Naive thymus-derived CD8-positive, alpha-beta T cell (primary cell): ENCODE measurements at places on chromosomes 7 and 10. TPM values are rescaled to one million over a fixed set of nuclear protein-coding genes. Genes with fewer than 3 reads are reported as not detected.

Gene DGKB
- not detected for polyA plus RNA-seq

Gene CALCR
- polyA plus RNA-seq: not detected

Gene TMEM209
- polyA plus RNA-seq: 40.8 TPM

Gene SFTPA1
- not detected for polyA plus RNA-seq

Gene PON3
- not detected for polyA plus RNA-seq
